ENCODE measurements at places on chromosomes 5 and 9.

DNA sequence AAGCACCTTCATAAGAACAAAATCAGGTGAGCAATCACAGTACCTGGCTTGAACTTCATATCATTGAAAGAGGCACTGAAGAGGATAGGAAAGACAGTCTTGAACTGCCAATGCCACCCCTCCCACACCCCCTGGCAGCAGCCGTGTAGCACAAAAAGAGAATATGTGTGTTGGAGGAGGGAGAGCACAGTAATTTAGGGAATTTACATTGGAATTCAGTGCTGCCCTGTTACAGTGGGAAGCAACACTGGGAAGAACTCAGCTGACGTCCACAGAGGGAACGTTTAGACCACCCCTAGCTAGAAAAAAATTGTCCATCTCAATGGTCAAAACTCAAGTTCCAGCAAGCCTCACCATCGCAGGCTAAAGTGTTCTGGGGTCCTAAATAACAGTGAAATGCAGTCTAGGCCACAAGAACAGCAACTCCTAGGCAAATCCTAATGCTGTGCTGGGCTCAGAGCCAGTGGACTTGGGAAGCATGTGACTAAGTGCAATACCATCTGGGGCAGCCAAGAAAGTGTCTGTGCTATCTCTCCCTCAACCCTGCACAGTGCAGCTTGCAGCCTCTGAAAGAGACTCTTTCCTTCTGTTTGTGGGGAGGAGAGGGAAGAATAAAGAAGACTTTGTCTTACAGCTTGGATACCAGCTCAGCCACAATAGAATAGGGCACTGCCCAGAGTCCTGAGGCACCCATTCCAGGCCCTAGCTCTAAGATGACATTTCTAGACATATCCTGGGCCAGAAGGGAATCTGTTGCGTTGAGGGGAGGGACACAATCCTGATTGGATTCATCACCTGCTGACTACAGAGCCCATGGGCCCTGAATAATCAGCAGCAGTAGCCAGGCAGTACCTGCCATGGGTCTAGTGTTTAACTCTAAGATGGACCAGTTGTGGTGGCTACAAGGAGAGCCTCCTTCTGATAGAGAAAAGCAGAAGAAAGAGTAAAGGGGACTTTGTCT lies 62.1 kb upstream of the VLDLR start:
- no peak for DNase-seq

- DNase-seq: no peak
Observed at GRCh38 chr9:133526721-133527321, 2.1 kb upstream of the MYMK start.

- no peak for DNase-seq
Observed at GRCh38 chr5:132070460-132071337, 2.9 kb upstream of the CSF2 start.

- DNase-seq: peak; percentile 53
Observed at GRCh38 chr5:10987925-10988504, 227.0 kb upstream of the DAP start.

GRCh38 chr5:10479154-10479721 lies 37.6 kb downstream of the ROPN1L start:
- DNase-seq: no peak
